ENCODE measurements at places on chromosomes 16 and 17. TPM values are rescaled to one million over a fixed set of nuclear protein-coding genes. Genes with fewer than 3 reads are reported as not detected.
A peak's percentile ranks its signal among the peaks of the same experiment; 100 is the strongest.

- peak; percentile 83 for DNase-seq
Measured at GRCh38 chr17:79950751-79951150, 84.9 kb downstream of the TBC1D16 start.

DNA sequence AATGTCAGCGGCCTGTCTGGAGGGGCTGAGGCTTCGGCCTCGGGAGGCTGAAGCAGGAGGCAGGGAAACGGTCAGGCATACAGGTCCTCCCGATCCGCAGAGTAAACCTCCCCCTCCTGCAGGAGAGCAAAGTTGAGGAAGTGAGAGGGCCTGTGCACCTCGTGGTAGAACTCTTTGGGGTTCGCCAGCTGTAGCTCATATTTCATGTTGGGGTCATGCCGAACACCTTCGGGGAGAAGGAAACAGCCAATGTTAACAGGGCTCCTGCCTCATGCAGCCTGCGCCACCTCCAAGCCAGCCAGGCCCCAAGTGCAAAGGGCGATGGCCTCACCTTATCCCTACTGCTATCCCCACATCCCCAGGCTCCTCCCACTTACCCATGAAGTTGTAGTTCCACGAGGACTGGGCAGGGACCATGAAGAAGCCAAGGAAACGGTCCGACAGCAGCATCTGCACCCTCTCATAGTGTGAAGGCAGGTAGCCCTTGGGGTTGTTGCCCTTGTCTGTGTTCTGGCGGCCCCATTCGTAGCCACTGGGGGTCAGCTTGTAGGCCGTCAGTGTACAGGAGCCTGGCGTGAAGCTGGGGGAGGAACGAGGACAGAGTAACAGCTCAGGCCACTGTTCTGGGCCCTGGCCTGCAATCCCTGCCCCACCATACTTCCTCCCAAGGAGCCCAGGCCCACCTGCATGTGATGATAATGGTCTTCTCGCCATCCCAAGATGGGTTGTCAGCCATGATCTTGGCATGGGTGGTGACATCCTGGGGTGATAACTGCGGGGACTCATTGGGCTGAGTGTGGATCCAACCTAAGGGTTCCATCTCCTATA is 1.3 kb upstream of the RILP start:
- DNase-seq, result no peak

DNA sequence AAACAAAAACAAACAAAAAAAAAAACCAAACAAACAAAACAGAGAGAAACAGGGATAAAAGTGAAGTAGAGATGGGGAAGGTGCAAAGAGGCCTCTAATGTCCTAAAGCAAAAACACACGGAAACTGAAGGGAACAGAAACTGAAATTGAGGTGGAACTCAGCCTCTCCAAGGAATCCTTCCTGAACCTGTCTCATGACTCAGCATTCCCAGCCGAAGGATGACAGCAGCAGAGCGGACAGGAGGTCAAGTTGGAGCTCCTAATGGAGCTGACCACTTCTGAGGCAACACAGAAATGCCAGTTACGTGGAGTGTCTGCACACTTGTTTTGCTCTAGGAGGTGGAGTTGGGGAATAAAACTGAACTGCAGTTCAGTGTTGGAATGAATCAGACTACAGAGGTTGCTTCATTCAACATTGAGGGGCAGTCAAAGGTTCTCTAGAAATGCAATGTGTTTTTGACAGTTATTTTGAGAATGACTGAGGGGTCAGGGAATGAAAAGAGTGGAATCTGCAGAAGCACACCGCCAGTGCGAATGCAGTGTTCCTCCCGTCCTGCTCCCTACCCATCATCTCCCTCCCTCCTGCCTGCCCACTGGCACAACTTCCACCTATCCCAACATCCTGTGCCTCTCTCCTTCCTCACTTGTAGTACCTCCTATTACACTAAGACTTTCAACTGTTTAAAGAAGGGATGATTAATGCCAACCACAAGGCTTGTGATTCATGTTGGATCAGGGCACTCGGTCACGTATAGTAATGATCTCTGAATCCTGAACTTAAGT is 6.3 kb downstream of the UBE2O start:
- no peak for DNase-seq

- DNase-seq, result peak; percentile 29
Measured at GRCh38 chr17:45414990-45415881, 17.4 kb downstream of the ARHGAP27 start.

The TMEM235 gene
- not detected for total RNA-seq
